ENCODE measurements at places on chromosomes 5 and 9.

DNA sequence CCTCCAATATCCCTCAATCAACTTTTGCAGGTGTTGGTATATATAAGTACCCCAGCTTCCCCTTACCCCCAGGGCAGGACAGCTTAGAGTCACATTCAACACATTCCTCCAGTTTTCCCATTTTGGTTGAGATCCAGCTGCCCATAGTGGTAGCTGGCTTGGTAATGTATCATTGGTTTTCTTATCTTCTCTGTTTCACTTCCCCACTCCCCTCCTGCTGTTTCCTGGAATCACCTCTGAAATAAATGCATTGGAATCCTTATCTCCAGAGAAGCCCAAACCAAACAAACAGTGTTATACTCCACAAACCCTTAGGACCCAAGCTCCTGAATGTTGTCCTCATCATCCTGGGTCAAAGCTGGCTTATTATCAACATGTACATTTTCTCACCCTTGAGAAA lies 184.8 kb downstream of the TMEM38B start:
- DNase-seq, result no peak

DNA sequence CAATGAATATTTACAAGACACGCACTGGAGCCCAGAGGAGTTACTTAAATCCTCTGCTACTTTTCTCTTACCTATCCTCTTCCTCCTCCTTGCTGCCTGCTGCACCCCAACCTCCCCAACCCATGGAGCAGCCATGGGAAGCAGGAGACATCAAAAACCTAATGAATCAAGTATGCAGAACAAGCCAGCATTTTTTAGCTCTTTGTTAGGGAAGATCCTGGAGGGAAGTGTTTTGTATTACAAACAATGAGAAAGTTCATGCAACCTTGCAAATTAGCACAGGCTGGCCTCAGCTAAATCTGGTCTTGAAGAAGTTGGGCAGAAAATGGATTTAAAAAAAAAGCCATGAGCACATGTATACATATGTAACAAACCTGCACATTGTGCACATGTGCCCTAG lies 498.8 kb downstream of the KIF4B start:
- no peak for DNase-seq

GRCh38 chr5:120306303-120306702 lies 157.8 kb upstream of the PRR16 start:
- DNase-seq, result no peak

DNA sequence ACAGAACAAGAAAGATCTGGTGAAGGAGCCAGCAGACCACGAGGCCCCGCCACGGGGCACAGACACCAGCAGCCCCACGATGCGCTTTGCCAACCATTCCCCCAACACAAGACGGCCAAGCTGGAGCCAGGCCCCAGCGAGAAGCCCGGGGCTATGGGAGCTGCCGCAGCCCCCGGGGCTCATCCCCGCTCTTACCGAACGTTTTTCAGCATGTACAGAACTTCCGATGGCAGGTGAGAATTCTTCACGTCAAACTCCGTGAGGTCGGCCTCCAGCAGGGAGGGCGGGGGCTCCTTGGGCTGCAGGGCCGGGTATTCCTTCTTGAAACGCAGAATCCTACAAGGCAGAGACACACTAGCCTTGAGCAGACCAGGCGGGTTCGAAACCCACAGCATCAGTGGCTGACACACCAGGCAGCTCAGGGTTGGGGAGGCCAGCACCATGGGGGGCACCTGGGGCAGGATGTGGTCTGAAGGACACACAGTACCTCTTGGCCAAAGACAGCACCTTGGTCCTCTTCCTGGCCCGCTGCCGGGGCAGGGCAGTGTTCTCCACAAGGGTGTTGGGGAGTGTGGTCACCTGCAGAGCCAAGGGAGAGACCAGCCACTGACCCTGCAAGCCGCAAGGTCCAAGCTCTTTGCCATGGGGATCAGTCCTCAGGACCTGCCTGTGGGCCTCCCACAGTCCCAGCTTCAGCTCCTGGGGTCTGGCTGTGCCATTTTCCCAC lies 6.8 kb downstream of the PNPLA7 start:
- DNase-seq, result no peak

- no peak for DNase-seq
Observed at GRCh38 chr9:135416664-135417290, 62.8 kb upstream of the PPP1R26 start.

- no peak for DNase-seq
Observed at GRCh38 chr9:125433461-125434011, 171.9 kb downstream of the GAPVD1 start.

- no peak for DNase-seq
Observed at GRCh38 chr5:151820271-151820670, 48.5 kb downstream of the G3BP1 start.

DNA sequence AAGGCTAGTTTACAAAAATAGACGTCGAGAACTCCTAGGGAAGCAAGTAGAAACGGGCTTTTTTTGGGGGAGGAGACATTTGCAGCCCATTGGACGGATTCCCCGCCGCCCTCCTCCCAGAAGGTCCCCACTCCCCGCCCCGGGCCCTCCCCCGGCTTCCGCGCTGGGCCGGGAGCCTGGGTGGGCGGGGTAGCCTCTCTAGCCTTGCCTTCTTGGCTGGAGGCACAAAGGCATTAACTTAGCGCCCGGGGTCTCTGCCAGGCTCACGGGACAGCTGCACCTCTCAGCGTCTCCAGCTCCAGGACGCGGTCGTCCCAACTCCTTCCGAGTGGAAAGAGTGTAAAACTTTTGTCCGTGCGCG lies at the start of gene DMRTA1:
Gene DMRTA1, plus strand, starts transcription at position 236 of the 361 bp plus-strand sequence. CDS start 242 bp downstream, outside the sequence.
- DNase-seq, result peak; percentile 61

DNA sequence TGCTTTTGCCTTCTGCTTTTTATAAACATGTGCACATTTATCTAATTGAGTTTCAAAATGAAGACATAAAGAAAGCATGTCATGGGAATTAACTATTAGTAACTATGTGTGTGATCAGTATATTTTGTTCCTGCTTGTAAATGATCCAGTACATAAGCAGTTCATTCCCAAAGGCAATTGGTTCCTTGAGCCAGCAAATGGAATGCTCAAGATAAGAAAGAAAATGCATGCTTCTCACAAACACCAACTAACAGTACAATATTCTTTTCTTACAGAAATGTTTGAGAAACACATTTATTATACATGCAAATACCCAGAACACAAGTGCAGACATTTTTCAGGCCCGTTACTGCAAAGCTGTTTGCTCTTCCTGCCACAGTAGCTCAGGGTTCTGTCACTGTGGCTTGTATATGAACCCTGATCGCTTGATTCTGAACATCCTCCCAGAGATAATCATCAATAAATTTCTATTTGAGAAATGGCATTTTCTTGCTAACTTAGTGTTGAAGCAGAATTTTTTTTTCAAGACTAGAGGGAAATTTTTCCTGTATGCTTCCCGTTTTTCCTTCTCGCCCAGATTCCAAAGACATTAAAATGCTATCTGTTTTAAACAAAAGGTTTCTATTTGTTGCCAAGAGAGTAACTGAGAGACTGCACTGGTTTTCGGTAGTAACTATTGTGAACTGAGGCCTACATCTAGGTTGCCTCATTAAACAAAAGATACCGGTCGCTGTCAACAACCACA lies 1.9 kb downstream of the GNAQ start:
- no peak for DNase-seq

DNA sequence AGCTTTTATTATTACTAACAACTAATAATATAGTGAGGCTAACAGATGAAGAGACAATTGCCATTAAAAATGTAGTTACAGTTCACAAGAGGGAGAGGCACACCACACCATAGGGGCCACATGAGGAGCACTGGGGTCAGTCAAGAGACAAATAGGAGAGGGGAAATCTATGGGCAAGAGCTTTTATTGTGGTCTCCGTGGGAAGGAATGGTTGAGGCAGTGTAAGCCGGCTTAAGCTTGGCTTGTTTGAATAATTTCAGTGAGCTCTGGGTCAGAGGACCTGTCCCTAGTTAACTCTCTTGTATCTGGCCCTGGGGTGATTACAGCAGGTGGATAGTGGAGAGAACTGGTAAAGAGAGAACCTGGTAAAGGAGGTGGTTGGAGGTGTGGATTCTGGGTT lies 35.3 kb downstream of the OGN start:
- DNase-seq, result no peak

- DNase-seq, result no peak
Observed at GRCh38 chr9:109331353-109331752, 10.5 kb upstream of the EPB41L4B start.
